Stimulated activated CD8-positive, alpha-beta memory T cell treated with anti-CD3 and anti-CD28 coated beads, Interleukin-7, amount 100 ng/mL, for 1 hour (primary cell): ENCODE measurements at places on chromosomes 4 and X.

GRCh38 chrX:13892856-13893255 lies 76.0 kb upstream of the GPM6B start:
- no peak for DNase-seq

DNA sequence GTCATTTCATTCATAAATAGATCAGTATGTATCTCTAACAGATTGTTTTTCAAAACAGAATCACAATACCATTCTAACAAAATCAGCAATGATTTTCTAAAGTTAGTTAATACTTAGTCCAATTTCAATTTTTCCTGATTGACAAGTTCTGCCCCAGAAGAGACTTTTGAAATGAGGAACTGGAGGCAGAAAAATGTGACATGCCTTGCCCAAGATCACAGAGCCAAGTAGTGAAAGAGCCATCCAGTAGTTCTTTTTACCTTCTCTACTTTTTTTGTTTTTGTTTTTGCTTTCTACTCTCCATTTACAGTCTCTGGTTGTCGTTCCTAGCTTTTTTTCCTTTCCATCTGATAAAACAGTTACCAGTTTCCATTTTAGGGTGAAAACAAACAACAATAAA lies 129.3 kb upstream of the TMEM164 start:
- no peak for DNase-seq

- no peak for DNase-seq
Observed at GRCh38 chr4:121096191-121096590, 23.9 kb upstream of the NDNF start.

- no peak for DNase-seq
Observed at GRCh38 chrX:52270453-52271116, 85.9 kb downstream of the MAGED4 start.

GRCh38 chr4:165191348-165191656 lies 16.1 kb upstream of the KLHL2 start:
- no peak for DNase-seq

- DNase-seq: no peak
Observed at GRCh38 chr4:126081336-126081735, 766.6 kb downstream of the FAT4 start.

DNA sequence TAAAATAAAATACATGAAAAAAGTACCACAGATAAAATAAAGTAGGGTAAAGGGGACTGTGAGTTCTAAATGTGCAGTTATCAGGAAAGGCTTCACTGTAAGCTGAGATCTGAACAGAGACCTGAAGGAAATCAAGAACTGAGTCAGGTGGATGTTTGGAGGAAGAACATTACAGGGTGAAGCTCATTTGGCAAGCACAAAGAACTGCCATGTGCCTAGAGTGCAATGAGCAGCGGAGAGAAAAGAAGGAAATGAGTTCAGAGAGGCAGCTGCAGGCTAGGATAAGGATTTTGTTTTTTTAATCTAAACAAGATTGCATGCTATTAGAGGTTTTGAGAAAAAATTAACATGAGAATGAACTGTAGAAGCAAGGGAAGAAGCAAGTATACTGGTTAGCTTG lies 373.1 kb downstream of the STPG2 start:
- no peak for DNase-seq

- no peak for DNase-seq
Observed at GRCh38 chrX:133434197-133434820, 19.0 kb upstream of the GPC4 start.
